GM12891 (cell line): ENCODE measurements at places on chromosomes 2 and 18.

GRCh38 chr2:210548031-210548430 lies 8.4 kb upstream of the CPS1 start:
- DNase-seq, result no peak

GRCh38 chr2:68185541-68186164 lies 28.0 kb downstream of the PNO1 start:
- DNase-seq, result peak; percentile 30

GRCh38 chr18:40159141-40160017 lies 1795.7 kb upstream of the PIK3C3 start:
- no peak for DNase-seq

DNA sequence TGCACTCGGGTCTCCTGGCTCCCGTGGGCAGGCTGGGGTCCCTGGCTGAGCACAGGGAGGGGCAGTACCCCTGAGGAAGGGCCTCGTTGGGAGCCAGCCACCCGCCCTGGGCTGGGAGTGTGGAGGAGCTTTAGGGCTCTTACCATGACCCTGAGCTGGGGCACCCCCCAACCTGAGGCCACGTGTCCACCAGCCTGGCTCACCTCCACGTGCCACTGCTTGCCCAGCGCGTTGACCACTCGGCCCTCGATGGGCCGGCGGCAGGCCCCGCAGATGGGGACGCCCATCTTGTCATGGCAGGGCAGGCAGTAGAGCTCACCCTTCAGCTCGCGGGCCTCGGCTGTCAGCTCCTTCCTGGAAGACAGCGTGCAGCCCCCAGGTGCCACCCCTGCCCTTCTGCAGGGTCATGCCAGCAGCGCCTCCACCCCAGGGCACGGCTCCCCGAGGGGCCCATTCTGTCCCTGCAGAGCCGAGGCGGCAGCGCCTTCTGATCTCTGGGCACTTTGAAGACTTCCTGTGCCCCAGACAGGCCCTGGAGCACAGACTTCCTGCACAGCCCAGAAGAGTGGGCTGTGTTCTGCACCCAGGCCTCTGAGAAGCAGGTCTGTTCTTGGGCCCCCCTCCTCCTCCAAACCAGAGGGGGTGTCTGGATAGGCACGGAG lies 4.0 kb upstream of the GPR17 start:
- no peak for DNase-seq

- DNase-seq, result no peak
These were observed 122.9 kb downstream of the GLI2 start for GRCh38 chr2:120858361-120859106.
